Suppressor macrophage treated with lipopolysaccharide for 1 hour (primary cell): ENCODE measurements at places on chromosomes 11 and 22.

DNA sequence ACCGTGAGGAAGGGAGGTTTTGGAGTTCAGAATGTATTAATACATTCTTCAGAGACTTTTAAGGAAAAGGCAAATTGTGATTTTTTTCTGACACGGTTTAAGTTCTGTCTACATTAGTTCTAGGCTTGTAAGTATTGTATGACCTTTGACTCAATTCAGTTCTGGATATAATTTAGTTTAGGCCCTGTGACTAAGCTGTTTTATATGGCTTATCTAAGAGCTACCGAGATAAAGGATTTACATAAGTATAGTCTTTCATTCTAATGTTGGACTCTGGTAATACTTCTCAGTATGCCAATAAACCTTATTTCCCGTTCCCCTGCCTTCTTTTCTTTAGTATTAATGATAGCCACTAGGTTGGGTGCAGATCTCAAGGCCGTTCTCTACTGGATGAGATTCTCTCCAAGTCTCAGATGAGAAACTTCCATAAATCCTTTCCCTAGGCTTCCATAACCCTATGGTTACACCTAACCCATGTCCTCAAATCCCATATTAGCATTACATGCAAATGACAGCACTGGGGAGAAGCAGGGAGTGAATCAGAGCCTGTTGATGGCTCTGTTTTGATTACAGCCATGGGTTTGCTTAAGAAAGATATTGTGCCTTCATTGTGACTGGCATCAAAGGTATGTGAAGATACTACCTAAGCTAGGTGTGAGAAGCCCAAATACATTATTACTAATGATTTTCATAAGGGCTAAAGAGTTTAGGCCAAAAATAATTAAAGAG lies 38.7 kb downstream of the BARX2 start:
- no peak for DNase-seq

DNA sequence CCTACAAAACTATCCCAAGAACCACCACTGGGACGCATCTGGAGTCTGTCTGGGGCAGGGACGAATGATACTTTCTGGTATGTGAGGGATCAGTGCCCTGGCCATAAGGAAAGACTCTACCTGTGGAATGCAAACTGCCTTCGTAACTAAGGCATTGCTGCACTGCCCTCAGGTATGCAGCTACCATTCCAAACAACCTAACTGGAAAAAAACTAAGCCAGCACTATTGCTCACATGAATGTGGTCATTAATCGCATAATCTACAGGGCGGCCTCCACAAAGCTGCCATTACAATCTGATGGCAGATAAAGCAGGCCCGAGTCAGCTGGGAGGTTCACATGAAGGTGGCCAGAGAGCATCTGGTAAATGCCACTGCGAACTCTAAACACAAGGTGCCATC lies 3.9 kb downstream of the PACSIN2 start:
- DNase-seq: no peak

GRCh38 chr11:112166562-112166961 lies 610 bp upstream of the TEX12 start:
- DNase-seq: peak; percentile 51

DNA sequence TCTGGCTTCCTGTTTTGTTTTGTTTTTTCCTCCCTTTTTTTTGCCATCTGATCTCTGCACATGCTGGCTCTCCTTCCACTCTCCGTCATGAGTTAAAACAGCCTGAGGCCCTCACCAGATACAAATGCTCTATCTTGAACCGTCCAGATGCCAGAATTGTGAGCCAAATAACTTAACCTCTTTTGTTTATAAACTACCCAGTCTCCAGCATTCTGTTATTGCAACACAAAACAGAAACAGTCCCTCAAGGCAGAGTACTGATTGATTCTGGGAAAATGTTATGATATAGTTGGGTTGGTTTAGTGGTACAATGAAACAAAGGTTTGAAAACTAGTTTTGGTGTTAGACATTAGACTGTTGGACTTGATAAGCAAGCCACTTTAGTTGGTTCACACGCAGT lies 1390.0 kb upstream of the RAG2 start:
- DNase-seq: no peak

DNA sequence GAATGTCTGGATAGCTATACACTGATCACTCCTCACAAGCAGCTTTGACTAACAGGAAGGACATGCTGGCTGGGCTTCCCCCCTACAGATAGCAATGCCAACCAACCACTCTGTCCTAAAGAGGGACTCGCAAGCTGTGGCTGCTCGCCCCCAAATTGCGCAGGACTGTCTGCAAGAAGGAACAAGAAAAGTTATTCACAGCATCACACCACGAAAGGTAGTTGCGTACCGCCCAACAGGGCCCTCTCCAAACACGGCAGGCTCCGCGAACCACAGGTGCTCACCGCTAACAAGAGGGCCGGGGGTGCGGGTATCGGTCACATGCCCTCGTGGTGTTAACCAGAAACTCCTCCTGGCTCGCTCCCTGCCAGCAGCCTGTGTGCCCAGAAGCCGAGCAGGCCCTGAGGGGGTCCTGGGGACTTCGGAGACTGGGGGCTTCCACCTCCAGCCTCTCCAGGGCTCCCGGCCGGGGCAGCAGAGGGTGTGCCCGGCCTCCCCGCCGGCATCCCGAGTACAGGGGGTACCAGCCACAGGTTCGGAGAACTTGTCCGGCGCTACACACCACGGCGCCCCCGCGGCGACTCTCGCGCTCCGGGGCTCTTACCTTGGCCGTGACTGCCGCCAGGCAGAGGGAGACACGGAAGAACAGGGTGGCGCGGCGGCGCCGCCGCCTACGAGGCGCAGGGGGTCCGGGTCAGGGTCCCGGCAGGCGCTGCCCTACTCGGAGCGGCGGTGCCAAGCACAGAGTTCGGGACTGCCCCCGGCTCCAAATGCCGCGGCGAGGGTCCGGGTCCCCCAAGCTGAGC lies 682 bp downstream of the LARGE1 start:
- DNase-seq: peak; percentile 36

- no peak for DNase-seq
These were observed 298.7 kb upstream of the ZC3H12C start for GRCh38 chr11:109794501-109794900.

GRCh38 chr11:134543645-134544044 lies 131.6 kb upstream of the B3GAT1 start:
- DNase-seq: no peak

DNA sequence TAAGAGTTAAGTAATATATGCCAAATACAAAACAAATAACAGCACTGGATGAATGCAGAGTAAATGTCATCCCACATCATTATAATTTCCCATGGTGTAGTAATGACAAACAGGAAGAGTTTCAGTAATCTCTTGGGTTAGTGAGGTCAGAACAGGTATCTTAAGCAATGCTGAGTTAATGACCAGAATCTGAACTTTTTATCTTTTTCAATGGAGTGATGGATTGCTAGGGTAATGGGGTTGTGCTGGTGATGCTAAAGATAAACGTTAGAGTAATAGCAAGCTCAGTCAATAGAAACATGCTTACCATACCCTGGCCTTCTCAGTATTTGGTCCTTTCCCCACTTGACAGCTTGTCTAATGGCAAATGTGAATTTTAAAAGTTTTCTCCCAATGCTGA lies 11.5 kb upstream of the BDNF start:
- DNase-seq: no peak

DNA sequence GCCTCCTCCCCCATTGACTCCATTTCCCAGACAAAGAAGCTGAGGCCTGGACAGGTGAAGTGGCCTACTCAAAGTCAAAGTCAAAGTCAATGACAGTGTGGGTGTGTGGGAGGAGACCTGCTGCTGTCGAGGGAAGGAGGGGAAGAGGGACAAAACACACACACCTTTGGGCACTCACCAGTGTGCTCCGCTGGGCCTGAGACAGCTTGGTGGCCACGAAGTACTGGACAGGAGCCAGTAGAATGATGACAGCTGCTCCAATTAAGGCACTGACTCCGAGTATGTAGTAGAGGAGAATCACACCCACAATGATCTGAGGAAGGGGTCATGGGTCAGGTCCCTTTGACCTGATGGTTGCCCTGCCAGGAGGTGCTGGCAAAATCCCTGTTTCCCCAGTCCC lies 33.6 kb downstream of the ABCC8 start:
- no peak for DNase-seq
